ENCODE measurements at places on chromosomes 7 and 10.
A peak's percentile ranks its signal among the peaks of the same experiment; 100 is the strongest.

DNA sequence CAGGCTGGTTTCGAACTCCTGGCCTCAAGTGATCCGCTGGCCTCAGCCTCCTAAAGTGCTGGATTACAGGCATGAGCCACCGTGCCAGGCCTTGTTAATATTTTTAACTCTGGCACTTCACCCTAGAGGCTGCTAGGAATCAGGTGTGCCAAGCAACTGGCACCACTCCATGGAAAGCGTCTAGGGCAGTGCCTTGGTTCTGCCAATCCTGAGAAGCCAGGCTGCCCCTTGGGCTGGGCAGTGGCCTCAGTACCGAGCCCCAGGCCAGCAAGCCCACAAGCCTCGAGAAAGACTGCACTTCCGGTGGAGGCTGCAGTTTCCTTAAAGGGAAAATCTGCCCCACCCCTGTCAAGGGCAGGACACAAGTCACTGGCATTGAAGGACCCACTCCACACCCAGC is 11.3 kb downstream of the ALKBH4 start:
- DNase-seq, result no peak

- no peak for DNase-seq
Observed at GRCh38 chr7:52077571-52077970, 761.0 kb upstream of the COBL start.

GRCh38 chr10:88082806-88083596 is 219.6 kb downstream of the PTEN start:
- no peak for DNase-seq

DNA sequence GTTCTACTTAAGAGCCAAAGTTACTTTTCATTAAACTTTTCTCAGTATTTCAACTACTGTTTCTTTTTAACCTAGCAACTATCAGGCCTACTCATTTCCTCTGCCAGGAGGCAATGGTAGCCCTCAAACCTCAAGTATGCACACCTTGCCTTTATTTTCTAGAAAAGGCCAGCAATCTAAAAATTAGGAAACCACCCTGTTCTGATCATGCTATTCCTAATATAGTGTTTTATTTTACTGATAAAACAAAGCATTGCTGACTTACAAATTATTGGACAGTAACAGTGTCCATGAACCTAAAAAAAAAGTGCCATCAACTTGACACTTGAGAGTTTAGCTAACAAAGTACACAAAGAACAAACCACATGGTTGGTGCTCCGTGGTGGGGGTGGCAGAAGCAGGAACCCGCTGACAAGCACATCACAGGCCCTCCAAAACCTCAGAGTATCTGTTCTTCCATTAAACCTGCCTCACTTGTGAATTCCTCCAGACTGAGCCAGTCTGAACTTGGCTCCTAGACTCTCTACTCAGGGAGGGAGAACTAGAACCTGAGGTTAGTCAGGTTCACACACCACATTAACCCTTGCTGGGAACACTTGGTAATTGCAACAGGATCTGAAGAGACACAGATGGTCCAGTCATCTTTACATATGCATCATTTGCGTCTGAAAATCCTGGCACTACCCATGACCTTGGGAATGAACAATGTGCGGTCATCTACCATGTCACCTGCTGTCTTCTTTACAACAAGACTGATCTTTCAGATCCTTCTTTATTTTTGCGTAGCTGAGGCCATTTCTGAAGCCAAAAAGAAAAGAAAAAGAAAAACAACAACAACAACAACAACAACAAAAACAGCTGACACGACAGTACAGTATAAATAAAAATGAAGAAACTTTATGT is 31.9 kb downstream of the PIP4K2A start:
- DNase-seq, result peak; percentile 48

DNA sequence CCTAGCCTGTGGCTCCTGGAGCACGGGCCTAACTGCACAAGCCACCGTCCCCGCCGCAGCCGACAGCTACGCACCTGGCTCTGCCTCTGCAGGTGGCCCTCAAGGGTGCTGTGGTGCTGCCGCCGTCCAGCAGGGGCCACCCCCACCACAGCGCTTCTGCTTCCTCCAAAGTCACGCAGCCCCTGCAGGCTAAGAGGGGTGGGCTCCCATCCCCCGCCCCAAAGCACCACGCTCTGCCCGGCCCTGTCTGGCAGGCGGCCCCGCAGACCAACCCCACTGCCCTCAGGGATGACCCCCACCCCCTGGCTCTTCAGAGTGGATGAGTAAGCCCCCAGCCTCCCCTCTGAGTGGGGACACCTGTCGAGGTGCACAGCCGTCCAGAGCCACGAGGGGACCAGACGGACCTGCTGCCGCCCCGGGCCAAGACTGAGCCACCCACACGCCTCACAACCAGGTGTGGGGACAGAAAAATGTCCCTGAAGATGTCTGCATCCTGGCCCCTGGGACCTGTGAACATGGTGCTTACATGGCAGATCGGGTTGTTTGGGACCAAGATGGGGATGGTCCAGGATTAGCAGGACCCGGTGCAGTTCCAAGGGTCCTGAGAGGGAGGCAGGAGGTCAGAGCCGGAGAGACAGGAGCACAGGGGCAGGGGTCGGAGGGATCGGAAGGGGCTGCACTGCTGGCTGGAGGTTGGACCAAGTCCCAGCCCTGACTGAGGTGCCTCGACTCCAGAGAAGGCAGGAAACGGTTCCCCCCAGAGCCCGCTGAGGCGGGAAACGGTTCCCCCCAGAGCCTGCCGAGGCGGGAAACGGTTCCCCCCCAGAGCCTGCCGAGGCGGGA is 9.0 kb upstream of the ADAP1 start:
- no peak for DNase-seq

- DNase-seq, result no peak
Observed at GRCh38 chr10:133467286-133467911, 13.7 kb downstream of the SCART1 start.

GRCh38 chr10:13608246-13608853 is 21.6 kb downstream of the PRPF18 start:
- DNase-seq, result no peak

- no peak for DNase-seq
Observed at GRCh38 chr7:131543298-131543697, 13.1 kb downstream of the PODXL start.
